Activated T-helper 2 cell treated with anti-CD3 and anti-CD28 coated beads, Interferon-gamma antibody, Interleukin-2, Interleukin-4, amounts not matched to agents 10 μg/mL and 5 μg/mL and 100 μg/mL, durations not matched to agents 14 hours and 24 hours and 36 hours (primary cell): ENCODE measurements at places on chromosomes 2 and 18. TPM values are rescaled to one million over a fixed set of nuclear protein-coding genes. Genes with fewer than 3 reads are reported as not detected.

DNA sequence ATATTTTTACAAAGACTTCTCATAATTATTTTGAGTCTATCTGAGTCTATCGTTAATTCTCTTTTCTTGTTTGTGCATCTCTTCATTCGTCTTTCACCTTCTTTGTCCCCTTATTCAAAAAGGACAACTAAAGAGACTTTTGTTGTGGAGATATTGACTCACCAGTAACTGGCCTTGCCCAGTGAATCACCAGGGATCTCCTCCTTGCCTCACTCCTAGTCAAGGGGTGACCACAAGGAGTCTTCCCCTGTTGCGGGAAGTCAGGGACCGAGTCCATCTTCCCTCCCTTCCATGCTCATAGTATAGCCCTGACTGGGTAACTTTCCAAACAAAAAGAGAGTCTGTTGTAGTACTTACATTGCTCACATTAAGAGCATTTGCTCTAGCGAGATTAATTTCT, 158.9 kb downstream of the NEB start:
- DNase-seq: no peak

DNA sequence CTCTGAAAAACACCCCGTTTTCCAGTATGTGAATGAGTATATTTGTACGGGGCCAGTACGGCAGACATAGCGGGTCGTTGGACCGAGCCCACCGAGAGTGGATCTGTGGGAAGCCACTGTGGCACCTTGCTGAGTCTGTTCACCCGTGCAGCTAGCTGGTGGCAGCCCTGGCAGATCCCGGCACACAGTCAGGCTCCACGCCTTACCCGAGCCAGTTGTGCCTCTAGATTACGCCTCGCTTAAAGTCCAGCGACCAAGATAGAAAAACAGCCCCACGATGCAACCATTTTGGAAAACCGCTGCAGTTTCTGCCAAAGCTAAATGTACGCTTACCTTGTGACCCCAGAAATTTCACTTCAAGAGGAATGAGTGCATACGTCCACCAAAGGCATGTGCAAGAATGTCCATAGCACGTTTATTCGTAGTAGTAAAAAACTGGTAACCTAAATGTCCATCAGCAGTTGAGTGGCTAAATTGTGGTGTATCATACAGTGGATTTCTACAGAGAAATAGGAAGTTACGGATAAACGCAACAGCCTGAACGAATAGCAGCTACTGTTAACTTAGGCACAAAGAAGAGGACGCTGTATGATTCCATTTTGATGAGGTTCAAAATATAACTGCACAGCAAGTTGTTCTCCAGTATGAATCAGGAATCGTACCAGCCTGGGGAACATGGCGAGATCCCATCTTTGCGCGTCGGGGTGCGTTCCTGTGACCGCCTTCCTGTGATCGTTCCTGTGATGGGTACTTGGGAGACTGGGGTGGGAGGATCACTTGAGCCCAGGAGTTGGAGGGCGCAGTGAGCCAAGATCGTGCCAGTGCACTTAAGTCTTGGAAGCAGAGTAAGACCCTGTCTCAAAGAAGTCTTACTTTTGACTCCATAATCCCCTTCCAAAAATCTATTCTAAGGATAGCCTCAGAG, 688 bp upstream of the WDR33 start:
- DNase-seq: no peak

DNA sequence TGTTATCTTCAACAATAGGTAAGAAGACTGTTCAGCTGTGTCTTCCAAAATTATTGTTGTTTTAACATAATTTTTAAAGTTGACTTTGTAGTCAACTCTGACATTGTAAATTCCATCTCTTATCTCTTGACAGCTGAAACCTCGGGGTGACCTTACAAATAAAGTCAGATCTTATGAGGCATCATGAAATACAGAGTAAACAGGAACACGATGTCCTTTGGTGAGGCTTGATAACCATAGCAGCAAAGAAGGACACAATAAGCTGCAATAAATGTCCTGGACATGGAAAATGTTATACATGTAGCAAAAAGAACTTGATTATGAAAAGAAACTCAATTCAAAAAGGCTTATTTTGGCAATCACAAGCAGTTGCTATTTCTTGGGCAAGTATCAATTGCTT, 618.9 kb upstream of the SLC39A10 start:
- DNase-seq: no peak

DNA sequence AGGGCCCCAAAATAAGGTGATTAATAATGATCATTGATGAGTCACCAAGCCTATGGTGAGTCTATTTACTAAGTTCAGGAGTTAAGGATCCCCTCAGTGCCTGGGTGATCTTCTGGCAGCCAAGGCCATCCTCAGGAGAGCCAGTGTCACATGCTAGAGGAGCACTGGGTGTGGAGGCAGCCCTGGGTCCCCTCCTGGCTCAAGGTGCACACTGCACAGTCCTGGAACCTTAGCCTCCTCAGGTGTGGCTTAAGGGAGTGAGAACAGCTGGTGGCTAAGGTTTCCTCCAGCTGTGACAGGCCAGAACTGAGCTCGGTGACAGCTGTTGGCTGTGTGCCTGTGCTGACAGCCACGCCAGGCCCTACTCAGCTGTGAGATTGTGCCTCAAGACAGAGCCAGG, 52.1 kb upstream of the ACAA2 start:
- DNase-seq: no peak

DNA sequence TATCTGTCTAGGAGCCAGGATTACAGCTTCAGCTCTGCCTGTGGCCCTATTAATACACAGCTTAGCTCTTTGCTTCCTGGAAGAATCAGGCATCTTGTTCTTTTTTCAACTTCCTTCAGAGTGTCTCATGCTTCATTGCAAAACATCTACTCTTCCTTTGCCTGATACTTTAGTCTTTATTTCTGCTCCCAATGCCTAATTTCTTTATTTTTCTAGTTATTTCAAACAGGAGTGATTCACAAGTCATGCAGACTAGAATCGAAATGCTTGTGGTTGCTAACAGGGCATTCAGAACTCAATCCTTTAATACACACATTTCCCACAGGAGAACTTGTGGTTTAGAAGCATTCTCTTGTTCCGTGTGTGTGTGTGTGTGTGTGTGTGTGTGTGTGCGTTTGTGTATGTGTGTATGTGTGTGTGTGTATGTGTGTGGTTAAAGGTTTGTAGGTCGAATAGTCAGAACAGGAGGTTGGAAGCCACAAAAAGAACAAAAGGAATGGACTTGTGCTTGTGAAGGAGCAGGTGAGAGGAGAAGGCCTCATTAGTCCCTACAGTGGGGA, 28.3 kb upstream of the INSIG2 start:
- DNase-seq: no peak

GRCh38 chr2:20583425-20583881, 67.4 kb downstream of the HS1BP3 start:
- no peak for DNase-seq

DNA sequence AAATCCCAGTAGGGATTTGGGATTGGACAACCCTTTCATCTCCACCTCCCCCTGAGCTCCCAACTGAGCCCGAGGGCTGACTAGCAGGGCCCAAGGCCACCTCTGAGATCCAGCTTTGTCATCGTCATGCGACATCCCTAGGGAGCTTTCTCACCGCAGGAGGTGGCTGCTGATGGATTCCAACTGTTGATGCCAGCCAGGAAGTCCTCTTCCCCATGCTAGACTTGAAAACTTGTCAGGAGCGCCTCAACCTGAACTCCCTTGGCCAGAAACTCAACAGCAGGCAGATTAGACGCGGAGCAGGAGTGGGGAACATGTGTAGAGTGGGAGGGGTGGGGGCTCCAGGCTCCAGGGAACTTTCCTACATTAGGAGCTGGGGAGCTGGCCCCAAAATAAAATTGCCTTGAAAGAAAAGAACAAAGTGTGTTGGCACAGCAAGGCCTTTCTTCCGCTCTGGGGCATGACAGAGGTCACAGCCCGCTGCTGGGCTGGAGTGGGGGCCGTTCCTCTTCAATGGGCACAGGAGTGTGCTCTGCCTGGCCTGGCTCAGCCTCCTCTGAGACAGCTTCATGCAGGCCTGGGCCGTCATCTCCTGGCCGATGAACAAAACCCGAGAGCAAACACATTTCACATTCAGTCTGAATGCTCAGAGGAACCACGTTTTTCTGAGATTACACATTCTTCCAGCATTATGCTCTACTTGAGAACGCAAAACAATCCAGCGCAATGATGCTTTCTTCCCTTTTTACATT, 34.5 kb downstream of the EMILIN2 start:
- DNase-seq: no peak

DNA sequence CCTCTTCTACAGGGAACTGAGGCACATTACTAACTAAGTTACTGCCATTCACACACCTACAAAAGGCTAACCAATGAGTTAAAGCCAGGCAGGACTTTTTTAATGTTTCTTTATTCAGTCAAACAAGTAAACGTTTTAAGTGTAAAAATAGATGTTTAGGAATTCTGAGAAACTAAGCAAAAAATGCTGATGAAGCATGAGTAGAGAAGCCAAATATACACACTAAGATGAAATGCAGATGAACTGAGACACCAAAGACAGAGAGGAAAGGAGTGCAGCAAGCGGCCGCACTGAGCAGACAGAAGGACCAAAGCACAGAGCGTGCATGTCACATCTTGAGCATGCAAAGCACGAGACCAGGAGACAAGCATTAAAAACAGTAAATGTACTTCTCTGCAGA, 17.9 kb downstream of the L3MBTL4 start:
- DNase-seq: no peak

DNA sequence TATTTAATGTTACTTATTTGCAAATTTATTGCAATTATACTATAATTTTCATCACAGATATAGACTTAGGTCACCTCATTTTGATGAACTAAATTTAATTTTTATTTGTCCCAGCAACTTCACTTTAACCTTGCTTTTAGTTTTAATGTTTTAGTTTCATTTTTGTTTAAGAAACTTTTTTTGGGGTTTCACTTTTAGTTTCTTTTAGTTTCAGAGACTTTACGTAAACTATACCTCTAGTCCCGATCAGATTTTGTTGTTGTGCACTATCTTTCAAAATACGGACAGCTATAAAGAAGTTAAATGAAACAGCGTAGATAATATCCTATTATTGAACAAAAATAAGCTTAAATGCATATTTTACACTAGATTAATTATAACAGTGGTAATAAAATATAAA, 460.5 kb downstream of the ERBB4 start:
- DNase-seq: no peak

- no peak for DNase-seq
Measured at GRCh38 chr2:46157966-46158310, 139.3 kb upstream of the EPAS1 start.

DNA sequence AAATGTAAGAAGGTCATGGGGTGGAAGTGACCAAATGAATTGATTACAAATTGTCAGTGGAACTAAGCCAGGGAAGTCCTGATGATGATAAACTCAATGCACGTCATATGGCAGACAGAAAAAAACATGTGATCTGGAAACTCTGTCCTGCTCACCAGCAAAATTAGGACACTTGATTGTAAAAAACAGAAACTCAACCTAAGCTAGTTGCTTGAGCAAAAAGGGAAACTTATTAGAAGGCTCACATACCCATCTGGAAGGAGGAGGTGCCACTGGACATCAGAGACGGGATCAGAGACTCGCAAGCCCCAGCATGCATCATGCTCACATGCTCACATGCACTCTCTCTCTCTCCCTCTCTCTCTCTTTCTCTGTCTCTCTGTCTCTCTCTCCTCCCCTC, 96.8 kb downstream of the SP3 start:
- no peak for DNase-seq

GRCh38 chr2:127098711-127099110, 8.2 kb downstream of the BIN1 start:
- DNase-seq: no peak

DNA sequence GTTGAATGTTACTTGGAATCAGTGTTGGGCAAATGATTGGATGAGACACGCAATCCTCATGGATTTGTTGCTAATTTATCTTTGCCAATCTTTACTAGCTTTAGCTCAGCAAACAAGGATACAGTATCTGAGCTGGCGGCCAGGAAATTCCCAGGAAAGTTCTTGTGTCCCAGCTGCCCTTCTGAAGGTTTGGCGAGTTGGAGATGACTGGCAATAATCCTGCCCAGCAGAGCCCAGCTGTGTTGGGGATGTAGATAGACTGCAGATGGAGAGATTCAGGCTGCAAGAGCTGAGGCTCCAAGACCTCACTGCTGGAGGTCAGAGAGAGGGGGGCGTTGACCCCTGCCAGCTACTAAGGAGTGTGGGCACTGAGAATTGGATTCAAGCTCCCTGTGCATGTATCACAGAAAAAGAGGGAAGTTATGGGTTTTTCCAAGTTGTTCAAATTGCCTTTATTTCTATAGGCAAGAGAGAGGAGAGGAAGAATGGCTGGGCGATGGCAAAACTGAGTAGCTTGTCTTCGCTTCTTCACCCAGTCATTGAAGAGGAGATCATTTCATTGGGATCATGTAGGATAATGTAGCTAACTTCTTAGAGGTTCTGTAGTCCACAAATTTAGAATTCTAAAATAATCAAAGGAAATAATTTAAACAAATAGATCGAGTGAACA, 506.8 kb upstream of the LRATD1 start:
- no peak for DNase-seq

DNA sequence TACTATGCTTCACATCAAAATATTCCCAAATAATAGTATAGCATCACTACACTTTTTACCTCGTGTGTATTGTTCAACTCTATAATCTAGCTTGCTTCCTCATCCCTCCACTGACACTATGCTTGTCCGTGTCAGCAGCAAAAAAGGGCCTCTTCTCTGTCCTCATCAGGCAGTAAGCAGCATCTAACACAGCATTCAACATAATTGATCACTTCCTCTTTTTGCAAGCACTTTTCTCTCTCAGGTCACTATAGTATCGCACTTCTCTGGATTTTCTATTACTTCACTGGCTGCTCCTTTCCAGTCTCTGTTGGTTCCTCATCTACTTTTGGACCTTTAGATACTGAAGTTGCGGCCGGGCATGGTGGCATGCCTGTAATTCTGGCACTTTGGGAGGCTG, 64.9 kb upstream of the ZSWIM2 start:
- no peak for DNase-seq

DNA sequence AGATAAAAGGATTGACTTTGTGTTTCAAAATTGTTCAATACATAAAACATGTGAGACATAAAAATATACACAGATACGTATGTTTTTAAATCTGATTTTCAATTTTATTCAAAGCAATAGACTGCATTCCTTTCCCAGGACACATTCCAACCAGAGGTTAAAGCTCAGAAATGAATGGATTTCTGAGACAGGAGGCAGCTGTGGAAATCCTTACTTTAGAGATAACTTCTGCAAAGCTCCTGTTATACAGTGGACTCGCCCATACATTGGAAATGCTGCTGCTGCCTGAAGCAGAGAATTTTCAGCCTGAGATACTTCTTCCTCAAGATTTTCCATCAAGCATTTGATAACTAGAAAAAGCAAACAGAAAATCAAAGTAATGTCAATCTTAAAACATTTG, 43.8 kb downstream of the THADA start:
- no peak for DNase-seq

- no peak for DNase-seq
Measured at GRCh38 chr2:54669677-54670484, 53.6 kb upstream of the EML6 start.

CD207 gene
- not detected in 2 replicates for total RNA-seq

M1AP gene
- not detected in 2 replicates for total RNA-seq

PRKCE gene
- total RNA-seq: 21.5 TPM in 2 replicates
